ENCODE measurements at places on chromosomes 6 and 20. TPM values are rescaled to one million over a fixed set of nuclear protein-coding genes. Genes with fewer than 3 reads are reported as not detected.

EYA4 gene
- total RNA-seq: 2.9 TPM

DNA sequence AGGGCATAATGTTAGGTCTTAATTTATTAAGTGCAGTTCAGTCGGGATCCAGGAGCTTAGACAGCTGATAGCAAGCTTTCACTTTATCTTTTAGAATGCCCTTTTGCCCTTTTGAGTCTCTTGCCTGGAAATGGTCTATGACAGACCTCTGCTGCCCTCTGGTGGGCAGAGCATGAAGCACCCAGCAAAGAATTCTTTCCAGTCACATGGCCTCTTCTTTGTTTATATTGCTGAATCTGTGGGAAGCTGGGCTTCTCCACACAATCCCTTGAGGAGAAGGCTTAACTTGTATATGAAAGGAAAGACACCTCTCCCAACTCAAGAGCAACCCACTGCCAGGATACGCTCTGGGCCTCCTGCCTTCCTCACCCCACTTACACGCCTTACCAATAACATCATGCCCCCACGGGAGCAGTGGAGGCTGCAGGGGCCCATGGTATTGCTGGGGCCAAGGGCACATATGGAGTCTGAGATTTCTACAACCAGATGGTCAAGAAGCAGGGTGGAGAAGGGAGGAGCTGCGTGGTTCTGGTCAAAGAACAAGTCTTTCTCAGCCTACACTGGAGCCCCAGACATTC lies 20.4 kb downstream of the WFDC3 start:
- H3K36me3 ChIP-seq: no peaks in the 10 kb centered on the region
- peaks cover 10% of the 10 kb centered on the region for H3K4me1 ChIP-seq
- DNase-seq: peak; percentile 95
- no peaks in the 10 kb centered on the region for H3K27me3 ChIP-seq
- no peak overlapping the region for H3K27ac ChIP-seq

GRCh38 chr6:55957961-55958422 lies 82.6 kb upstream of the BMP5 start:
- H3K4me1 ChIP-seq: no peaks in the 10 kb centered on the region
- H3K27me3 ChIP-seq: no peaks in the 10 kb centered on the region
- no peak overlapping the region for H3K4me3 ChIP-seq
- no peaks in the 10 kb centered on the region for H3K36me3 ChIP-seq
- DNase-seq: peak; percentile 15

GRCh38 chr6:160974304-160974771 lies 17.2 kb upstream of the MAP3K4 start:
- no peaks in the 10 kb centered on the region for H3K27me3 ChIP-seq
- H3K27ac ChIP-seq: no peak overlapping the region
- no peaks in the 10 kb centered on the region for H3K4me1 ChIP-seq
- no peaks in the 10 kb centered on the region for H3K36me3 ChIP-seq
- H3K4me3 ChIP-seq: no peak overlapping the region

- no peaks in the 10 kb centered on the region for H3K4me1 ChIP-seq
- no peak overlapping the region for H3K27ac ChIP-seq
- no peaks in the 10 kb centered on the region for H3K36me3 ChIP-seq
Observed at GRCh38 chr6:70219943-70220613, 82.8 kb downstream of the COL9A1 start.

DNA sequence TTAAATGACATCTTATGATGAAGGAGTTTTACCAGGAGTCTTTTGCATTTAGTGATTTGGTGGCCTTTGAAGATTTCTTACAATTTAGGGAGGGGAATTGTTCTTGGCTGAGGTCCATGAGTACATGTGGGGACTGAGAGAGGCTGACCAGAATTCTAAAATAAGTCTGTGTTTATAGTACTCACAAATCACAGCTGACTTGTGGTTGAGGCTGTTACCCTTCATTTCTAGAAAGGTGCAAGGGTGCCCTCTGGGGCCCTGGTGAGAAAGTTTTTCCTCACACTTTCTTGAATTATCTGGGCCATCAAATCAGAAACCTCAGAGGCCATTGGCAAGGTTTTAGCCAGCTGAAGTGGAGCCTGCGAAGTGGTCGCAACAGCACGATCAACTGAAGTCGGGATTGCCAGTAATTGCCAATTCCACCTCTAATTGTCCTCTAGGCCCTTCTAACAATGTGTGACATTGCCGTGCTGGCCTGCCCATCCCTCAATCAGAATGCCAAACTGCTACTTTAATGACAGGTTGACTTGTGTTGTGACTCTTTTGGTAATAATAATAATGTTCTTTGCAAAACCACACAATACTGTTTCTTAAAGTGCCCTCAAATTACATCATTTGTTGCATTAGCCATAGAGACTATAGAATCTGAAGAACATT lies 221.6 kb downstream of the OGFRL1 start:
- H3K27ac ChIP-seq: no peak overlapping the region
- no peak overlapping the region for H3K4me3 ChIP-seq
- H3K4me1 ChIP-seq: no peaks in the 10 kb centered on the region

HMGCLL1 gene
- not detected for total RNA-seq

DNA sequence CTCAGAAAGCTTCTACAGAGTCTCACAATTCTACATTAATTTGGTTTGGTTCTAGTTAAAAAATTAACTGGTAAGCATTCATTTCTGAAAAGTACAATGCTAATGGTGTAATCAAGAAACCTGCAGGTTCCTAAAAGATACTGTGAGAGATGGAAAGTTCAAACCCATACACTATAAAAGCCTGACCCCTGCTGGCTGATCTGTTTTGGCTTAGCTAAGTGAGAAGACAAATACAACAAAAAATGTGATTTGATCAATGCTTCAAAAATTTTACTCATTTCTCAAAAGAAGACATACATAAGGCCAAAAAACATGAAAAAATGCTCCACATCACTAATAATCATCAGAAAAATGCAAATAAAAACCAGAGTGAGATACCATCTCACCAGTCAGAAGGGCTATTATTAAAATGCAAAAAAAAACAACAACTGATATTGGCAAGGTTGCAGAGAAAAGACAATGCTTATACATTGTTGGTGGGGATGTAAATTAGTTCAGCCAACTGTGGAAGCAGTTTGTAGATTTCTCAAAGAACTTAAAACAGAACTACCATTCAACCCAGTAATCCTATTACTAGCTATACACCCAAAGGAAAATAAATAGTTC lies 102.8 kb downstream of the MOXD1 start:
- H3K27ac ChIP-seq: no peak overlapping the region
- no peaks in the 10 kb centered on the region for H3K27me3 ChIP-seq
- no peaks in the 10 kb centered on the region for H3K4me1 ChIP-seq
- H3K36me3 ChIP-seq: no peaks in the 10 kb centered on the region

GRCh38 chr6:1055015-1055921 lies 256.6 kb upstream of the FOXQ1 start:
- H3K4me3 ChIP-seq: no peak overlapping the region
- H3K27me3 ChIP-seq: no peaks in the 10 kb centered on the region

GRCh38 chr20:1669304-1669703 lies 11.7 kb upstream of the SIRPG start:
- no peak overlapping the region for H3K4me3 ChIP-seq
- H3K27ac ChIP-seq: no peak overlapping the region
- H3K4me1 ChIP-seq: no peaks in the 10 kb centered on the region
- H3K27me3 ChIP-seq: no peaks in the 10 kb centered on the region

- no peaks in the 10 kb centered on the region for H3K36me3 ChIP-seq
- no peak for DNase-seq
- no peaks in the 10 kb centered on the region for H3K27me3 ChIP-seq
- no peak overlapping the region for H3K4me3 ChIP-seq
- no peaks in the 10 kb centered on the region for H3K4me1 ChIP-seq
Observed at GRCh38 chr20:24589381-24589780, 120.0 kb downstream of the SYNDIG1 start.

DNA sequence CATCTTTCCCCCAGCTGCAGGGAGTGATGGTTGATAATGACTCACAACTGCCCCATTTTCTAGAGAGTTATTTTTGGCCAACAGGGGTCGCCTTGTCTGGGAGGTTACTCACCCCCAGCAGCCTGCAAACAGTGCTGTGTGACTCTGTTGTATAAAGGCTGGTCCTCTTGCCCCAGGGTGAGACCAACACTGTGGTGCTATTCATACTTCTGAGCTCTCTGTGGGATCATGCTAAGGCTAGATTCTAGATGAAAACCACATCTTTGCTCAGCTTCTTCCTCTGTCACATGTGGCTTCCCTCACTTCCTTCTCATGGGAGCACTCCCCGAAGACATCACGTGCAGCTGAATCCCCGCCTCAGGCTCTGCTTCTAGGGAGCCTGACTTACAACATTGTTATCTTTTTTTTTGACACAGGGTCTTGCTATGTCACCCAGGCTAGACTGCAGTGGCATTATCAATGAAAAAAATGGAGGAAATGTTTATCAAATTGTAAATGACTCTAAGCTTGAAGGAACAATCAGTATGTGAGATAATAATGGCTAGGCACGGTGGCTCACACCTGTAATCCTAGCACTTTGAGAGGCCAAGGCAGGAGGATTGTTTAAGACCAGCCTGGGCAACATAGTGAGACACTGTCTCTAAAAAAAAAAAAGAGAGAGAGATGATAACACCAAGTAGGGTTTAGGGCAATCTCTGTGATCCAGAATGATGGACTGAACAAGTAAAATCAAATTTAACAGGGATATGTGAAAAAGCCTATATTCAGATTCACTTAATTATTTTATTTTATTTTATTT lies 55.7 kb upstream of the SLC23A2 start:
- H3K27me3 ChIP-seq: no peaks in the 10 kb centered on the region
- DNase-seq: peak; percentile 64
- H3K27ac ChIP-seq: no peak overlapping the region
- H3K36me3 ChIP-seq: no peaks in the 10 kb centered on the region
- H3K4me1 ChIP-seq: peaks cover 16% of the 10 kb centered on the region
- H3K4me3 ChIP-seq: no peak overlapping the region

MAN1A1 gene
- total RNA-seq: 42.9 TPM

- H3K27ac ChIP-seq: no peak overlapping the region
- H3K27me3 ChIP-seq: no peaks in the 10 kb centered on the region
- no peaks in the 10 kb centered on the region for H3K4me1 ChIP-seq
- H3K4me3 ChIP-seq: no peak overlapping the region
- no peak for DNase-seq
Observed at GRCh38 chr6:135941275-135942025, 89.9 kb downstream of the PDE7B start.

- no peaks in the 10 kb centered on the region for H3K4me1 ChIP-seq
- H3K27ac ChIP-seq: no peak overlapping the region
- no peaks in the 10 kb centered on the region for H3K27me3 ChIP-seq
Observed at GRCh38 chr6:22106961-22107360, 189.9 kb downstream of the PRL start.

DNA sequence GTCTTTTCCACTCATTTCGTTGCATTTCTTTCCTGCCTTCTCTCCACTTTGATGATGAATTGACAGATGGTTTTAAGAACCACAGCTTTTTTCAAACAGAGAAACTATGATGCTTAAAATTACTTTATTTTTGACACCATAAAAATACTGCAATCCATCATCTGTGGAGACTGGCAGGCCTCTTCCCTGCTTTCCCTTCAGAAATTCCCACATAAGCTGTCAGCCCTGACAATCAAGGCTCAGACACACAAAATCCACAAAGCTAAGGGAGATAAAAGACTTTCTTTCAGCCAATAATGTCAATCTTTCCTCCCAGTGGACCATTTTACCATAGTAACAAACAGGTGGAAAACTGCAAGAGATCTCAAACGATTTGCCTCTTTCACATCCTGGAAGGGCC lies 82.4 kb downstream of the IPCEF1 start:
- H3K27me3 ChIP-seq: no peaks in the 10 kb centered on the region
- no peak overlapping the region for H3K27ac ChIP-seq
- H3K4me1 ChIP-seq: peaks cover 13% of the 10 kb centered on the region
- H3K4me3 ChIP-seq: no peak overlapping the region
- no peaks in the 10 kb centered on the region for H3K36me3 ChIP-seq

DNA sequence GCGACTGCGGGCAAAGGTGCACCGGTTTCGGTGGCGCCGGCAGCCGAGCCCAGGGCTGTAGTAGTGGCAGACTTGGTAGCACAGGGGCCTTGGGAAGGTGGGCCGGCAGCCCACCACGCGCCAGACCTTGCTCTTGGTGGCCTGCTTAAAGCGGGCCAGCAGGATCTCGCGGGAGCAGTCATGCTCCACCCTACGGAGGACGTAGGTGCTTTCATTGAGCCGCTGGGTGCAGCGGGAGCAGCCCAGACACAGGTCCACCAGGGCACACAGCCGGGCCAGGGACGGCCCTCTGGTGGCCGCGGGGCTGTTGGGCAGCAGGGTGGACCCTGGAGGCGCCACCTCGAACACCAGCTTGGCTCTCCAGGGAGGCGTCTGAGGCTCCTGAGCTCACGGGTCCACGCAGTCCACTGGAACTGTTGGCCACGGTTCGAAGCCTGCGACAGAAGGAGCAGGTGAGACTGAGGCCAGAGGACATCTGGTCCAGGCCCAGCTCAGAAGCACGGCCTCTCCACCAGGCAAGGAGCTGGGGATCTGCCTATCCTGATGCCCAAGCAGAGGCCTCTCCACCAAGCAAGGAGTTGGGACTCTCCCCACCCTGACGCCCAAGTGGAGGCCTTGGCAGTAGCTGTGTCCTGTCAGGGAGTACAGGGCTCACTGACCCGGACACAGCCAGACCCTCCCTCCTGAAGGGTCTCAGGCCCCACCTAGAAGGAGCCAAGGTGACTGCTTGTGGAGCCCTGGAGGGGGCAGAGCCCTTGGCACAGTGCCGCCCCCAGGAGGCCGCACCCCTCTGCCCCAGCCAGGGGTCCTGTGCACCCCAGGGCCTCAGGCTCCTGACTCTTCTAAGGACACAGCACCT lies 1.0 kb downstream of the HELZ2 start:
- peaks cover 15% of the 10 kb centered on the region for H3K36me3 ChIP-seq
- no peak for DNase-seq
- peaks cover 41% of the 10 kb centered on the region for H3K4me1 ChIP-seq
- H3K27ac ChIP-seq: peak overlapping the region; percentile 87
- H3K4me3 ChIP-seq: peak overlapping the region; percentile 86

DNA sequence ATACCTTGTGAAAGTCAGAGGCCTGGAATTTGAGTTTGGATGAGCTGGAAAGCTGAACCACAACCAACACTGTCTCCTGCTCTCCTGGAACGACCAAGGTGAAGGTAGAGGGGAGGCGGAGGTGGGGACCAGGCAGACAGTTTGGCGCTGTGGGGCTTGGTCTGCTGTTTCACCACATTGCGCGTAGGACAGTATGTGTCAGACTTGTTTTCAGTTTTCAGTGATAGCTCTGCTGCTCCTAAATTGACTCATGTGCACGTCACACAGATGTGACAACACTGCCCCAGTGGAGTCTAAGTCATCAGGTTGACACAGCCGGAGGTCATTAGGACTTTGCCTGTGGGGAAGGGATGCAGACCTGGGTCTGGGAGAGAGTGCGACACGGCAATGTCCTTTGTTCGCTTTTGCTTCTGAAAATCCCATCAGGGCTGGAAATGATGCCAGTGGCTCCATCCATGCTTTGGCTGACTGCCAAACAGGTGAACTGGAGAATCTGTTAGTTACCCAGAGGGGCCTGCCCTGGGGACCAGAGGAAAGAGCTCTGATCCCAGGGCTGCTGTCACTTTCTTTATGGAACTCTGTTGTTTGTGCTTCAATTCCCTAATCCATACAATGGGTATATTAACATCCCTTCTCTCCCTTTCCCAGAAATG lies 255.5 kb downstream of the CDC5L start:
- H3K36me3 ChIP-seq: no peaks in the 10 kb centered on the region
- no peaks in the 10 kb centered on the region for H3K27me3 ChIP-seq
- H3K4me1 ChIP-seq: no peaks in the 10 kb centered on the region
- H3K4me3 ChIP-seq: no peak overlapping the region
- no peak overlapping the region for H3K27ac ChIP-seq

Data from stomach (tissue), 19 donors.